Endothelial cell of umbilical vein (primary cell): ENCODE measurements at places on chromosomes 1 and 21. TPM values are rescaled to one million over a fixed set of nuclear protein-coding genes. Genes with fewer than 3 reads are reported as not detected.

Gene CFHR4
- total RNA-seq = not detected in 2 replicates

Gene PRDM16
- total RNA-seq = not detected in 2 replicates

Gene PHGDH
- total RNA-seq = 101 and 120 TPM in 2 replicates

Gene CD53
- not detected in 2 replicates for total RNA-seq

Gene ERICH3
- not detected in 2 replicates for total RNA-seq

Gene CFH
- total RNA-seq = 19.3 and 25.3 TPM in 2 replicates

Gene MFAP2
- 37.9 and 43.0 TPM in 2 replicates for total RNA-seq

Gene PPIAL4G
- total RNA-seq = not detected in 2 replicates

Gene UBXN10
- not detected in 2 replicates for total RNA-seq

Gene SPATA21
- total RNA-seq = not detected in 2 replicates

Gene RSBN1
- total RNA-seq = 10.8 and 13.4 TPM in 2 replicates

Gene LAMC2
- total RNA-seq = 0.82 and 4.0 TPM in 2 replicates

Gene CD5L
- total RNA-seq = not detected in 2 replicates

Gene SHISA4
- 21.2 and 25.6 TPM in 2 replicates for total RNA-seq
